NCI-H510A treated with DMSO at 0.1 percent for 48 hours (cell line): ENCODE measurements at places on chromosomes 1 and 21.

GRCh38 chr21:41958886-41959563 lies 5.2 kb upstream of the C2CD2 start:
- no peak for DNase-seq

DNA sequence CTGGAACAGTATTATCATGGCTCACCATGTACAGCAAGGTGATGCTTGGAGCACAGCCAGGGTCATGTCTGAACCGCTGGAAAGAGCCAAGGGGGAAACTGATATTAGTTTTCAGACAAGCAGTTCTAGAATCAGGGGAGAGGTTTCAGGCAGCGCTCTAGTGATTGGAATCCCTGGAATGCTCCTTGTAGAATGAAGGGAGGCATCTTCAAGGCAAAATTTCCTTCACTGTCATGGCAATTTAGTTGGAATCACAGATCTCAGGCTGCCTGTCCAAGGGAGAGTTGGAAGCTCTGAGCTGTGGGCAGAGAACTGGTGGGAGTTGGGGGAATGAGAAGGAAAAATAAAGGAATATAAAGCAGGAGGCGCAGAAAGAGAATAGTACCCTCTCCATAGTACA lies 737.1 kb downstream of the PTPRU start:
- DNase-seq: no peak

GRCh38 chr21:41023936-41024335 lies 144.0 kb upstream of the BACE2 start:
- DNase-seq: no peak

DNA sequence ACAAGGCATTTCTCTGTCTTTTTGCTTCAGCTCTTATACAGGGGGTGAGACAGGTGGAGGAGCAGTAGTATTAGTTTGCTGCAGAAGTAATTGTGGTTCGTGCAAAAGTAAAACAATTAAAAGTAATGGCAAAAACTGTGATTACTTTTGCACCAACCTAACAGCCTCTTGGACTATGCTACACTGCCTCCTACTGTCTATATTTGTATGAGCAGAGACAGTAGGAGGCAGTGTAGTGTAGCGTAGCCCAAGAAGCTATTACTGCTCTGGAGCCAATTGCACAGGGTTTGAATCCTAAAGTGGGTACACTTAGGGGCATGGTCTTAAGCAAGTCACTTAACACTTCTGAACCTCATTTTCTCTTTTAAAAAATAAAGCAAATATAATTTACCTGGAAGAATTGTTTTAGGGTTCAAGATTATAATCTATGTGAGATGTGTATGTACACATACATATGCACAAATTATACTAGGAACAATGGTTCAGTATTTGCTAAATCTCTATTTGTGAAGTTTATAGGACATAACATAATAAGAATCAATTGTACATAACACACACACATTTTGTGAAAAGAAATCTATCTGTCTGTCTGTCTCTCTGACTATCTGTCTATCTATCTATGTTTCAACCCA lies 103.8 kb downstream of the BRINP3 start:
- no peak for DNase-seq

GRCh38 chr1:160653620-160654016 lies 6.8 kb upstream of the SLAMF1 start:
- DNase-seq: no peak

- DNase-seq: no peak
Measured at GRCh38 chr1:19957779-19958178, 21.6 kb downstream of the PLA2G2A start.

DNA sequence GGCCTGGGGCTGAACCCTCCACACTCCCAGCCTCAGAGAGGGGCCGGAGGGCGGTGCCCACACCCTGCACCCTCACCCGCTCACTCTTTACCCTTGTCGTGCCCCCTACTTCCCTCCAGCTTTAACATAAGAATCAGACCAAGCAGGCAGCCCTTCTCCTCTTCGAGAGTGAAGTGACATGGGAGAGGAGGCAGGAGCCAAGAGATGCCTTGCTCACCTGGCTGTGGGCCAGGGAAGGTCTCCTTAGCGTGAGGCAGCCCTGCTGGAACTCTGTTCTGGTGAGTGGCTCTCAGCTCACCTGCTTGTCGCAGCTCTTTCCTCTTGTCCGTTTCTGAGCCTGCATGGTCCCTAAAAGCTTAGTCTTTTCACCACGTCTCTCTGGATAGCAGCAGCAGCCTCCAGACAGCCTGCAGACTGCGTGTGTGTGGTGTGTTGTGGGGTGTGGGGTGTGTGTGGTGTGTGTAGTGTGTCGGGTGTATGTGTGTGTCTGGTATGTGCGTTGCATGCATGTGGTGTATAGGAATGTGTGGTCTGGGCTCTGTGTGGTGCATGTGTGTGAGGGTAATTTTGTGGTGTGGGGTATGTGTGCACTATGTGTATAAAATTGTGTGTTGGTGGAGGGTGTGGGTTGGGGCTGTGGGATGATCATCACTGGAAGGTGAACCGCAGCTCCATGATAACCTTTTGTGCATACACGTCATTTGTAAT lies 86.7 kb downstream of the CCDC185 start:
- DNase-seq: peak; percentile 52

- DNase-seq: no peak
Measured at GRCh38 chr1:94543001-94543400, 1.4 kb upstream of the F3 start.

- DNase-seq: no peak
Measured at GRCh38 chr1:107538502-107538901, 397.7 kb downstream of the NTNG1 start.

GRCh38 chr1:167178831-167179230 lies 41.9 kb upstream of the POU2F1 start:
- DNase-seq: no peak

GRCh38 chr1:219185486-219186117 lies 11.9 kb downstream of the LYPLAL1 start:
- DNase-seq: no peak

DNA sequence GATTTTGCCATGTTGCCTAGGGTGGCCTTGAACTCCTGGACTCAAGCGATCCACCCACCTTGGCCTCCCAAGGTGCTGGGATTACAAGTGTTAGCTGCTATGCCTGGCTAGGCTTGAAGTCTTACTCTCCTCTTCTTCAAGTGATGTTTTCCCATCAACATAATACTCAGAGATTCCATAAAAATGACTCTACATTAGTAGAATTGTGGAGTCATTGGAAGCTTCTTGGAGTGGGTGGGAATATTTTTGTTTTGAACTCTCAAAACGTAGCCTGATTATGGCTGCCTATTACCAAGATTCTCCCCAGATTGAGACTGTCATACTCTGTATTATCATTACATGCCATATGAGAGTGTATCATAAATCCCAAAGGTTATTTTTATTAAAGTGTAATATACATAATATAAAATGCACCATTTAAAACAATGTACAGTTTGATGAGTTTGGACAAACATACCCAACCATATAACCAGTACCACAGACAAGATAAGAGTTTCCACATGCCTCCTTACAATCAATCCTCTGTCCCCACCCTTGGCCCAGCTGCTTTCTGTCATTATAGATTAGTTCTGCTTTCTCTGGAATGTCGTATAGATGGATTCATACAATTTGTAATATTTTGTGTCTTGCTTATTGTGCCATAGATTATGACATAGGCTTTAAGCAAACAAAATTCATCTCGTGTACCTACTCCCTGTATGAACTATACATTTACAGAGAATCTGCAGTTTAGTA lies 8.0 kb upstream of the DNM3 start:
- no peak for DNase-seq

DNA sequence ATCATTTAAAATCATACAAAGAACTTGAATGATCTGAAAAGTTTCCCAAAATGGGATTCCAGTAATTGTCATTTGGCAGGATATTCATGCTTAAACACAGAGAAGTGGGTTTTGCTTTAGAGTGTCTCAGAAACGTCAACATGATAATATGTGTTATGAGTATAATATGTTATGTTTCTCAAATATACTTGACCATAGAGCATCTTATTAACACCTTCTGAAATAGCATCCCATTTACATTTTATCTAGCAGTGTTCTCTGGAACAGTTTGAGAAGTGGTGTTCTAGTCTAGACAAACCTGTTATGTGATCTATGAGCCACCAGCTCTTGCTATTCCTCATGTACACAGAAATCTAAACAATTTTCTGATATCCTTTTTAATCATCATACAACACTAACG lies 588.8 kb upstream of the PBX1 start:
- no peak for DNase-seq

DNA sequence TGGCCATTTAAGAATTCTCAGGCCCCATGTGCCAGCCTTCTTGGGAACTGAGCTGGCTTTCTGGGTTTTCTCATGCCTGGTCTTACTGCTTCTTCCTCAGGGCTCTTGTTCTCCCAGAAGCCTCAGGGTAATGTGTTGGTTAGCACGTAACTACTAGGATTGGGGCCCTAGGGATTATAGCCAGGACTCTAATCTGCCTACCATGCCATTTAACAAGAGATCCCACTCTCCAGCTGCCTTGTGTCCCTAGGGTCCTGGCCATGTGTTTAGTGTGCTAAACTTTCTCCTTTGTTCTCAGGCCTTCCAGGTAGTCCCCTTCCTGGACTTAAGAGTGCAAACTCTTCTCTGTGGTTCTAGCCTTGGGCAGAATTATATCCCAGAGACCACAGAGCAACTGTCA lies 2.2 kb upstream of the SH3BGRL3 start:
- DNase-seq: no peak

DNA sequence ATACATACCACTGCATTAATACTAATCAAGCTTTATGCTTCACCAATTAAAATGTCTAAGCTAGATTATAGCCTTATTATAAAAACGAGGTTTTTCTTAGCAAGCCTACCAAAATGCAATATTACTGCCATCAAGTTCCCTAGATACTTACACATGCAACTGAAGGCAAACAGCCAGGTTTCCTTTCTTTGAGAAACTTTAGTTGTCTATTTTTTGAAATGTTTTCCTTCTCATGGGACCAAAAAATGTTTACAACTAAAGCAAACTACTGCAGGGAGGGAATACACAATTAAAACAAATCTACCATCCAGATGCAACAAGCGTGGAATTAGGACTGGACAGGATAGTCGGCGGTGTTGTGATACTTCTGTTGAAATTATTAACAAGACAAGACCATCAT lies 1.3 kb downstream of the ZNF644 start:
- DNase-seq: no peak

GRCh38 chr1:39656391-39656790 lies 15.5 kb downstream of the NT5C1A start:
- DNase-seq: no peak

DNA sequence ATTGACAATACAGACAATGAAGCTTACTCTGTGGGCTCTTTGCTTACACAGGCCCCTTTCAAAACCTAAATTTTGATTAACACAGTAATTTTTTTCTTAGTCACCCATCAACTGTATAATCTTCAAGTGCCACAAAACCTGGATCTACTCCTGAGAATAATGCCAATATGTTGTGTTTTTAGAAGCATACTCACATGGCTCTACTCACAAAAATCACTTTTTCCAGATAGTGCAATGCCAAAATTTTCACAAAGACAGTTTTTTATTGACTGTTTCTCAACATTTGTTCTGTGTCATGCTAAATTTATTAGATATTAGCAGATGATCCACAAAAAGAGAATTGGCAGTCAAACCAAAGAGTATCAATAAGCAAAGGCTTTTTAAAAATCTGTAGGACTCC lies 493.7 kb upstream of the C1orf87 start:
- no peak for DNase-seq

GRCh38 chr1:213600879-213601278 lies 386.9 kb upstream of the PROX1 start:
- DNase-seq: no peak
